ENCODE measurements at places on chromosomes 4 and X.
A peak's percentile ranks its signal among the peaks of the same experiment; 100 is the strongest.

- no peak for DNase-seq
Measured at GRCh38 chr4:81714291-81714690, 242.6 kb upstream of the RASGEF1B start.

DNA sequence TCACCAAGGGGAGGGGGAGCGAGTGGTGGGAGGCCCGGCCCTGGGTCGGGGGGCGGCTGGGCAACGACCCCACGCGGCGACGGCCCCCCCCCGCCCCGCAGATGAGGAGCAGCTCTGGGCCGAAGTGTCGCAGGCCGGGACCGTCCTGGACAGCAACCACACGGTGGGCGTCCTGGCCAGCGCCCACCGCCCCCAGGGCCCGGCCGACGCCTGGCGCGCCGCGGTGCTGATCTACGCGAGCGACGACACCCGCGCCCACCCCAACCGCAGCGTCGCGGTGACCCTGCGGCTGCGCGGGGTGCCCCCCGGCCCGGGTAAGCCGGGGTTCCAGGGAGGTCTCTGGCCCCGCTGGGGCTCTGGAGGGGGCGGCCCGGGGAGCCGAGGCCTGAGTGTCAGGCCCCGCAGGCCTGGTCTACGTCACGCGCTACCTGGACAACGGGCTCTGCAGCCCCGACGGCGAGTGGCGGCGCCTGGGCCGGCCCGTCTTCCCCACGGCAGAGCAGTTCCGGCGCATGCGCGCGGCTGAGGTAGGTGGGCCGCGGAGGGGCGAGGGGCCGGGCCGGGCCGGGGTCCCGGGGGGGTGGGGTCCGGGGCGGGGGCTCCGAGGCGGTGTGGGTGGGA, 8.7 kb upstream of the FGFRL1 start:
- DNase-seq: no peak

DNA sequence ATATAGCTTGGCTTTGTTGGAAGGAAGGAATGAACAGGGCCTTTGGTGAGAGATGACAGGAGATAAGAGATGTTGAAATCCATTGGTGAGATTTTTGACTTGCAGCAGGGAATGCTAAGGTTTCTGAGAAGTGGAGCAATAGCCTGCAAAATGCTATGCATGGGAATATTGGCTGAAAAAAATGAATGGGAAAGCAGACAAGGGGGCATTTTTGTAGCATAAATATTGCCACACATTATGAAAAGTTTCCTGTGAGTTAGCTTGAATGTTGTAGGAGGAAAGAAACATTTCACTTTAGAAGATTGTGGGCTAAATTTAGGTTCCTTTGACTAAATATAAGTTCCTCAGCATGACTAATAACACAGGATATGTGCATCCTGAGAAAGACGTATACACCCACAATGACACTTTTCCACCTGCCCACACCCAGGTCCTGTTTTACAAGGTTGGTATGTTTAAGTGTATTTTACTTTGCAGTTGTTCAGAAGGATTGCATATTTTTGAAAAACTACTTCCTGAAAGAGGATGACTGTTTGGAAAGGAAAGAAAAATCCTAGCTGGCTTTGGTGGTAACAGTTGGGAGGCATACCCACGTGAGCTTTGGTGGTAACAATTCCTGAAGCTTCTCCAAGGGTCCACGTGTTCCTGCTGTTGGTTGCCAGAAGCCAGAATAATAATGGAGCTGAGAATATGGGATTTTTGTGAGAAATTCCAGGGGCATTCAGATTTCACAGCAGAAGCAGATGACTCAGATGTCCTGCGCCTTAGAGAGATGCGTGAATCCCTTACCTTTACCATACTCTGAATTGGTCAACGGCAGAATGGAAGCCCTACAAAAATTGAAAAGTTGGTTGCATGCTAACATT, 28.5 kb downstream of the PHEX start:
- DNase-seq: no peak

- no peak for DNase-seq
Measured at GRCh38 chr4:108649863-108650211, 562 bp upstream of the OSTC start.

- DNase-seq: no peak
Measured at GRCh38 chrX:96112689-96113088, 572.0 kb upstream of the DIAPH2 start.

GRCh38 chr4:155891058-155891457, 12.4 kb upstream of the TDO2 start:
- DNase-seq: peak; percentile 44

DNA sequence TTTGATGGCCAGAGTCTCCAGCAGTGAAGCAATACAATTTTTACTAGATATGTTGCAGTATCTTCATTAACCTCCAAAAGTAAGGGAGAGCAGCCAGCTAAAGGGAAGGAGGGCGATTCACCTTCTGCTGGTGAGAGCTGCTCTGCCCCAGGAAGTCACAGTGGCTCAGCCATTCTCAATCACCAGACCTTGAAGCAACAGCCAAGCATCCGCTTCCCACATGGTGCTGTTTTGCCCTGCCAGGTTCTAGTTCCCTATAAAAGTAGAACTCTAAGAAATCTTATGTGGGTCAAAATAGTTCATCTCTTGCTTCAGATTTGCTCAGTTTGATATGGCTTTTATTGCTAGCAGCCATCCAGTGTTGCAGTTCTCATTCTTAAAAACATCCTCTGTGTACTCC, 166.8 kb downstream of the STIM2 start:
- DNase-seq: no peak

- DNase-seq: no peak
Measured at GRCh38 chrX:133380711-133381619, 34.3 kb downstream of the GPC4 start.

- DNase-seq: no peak
Measured at GRCh38 chr4:176850436-176850835, 57.7 kb upstream of the VEGFC start.

GRCh38 chr4:103289186-103289585, 91.0 kb upstream of the CENPE start:
- DNase-seq: no peak

GRCh38 chr4:84821064-84821463, 145.4 kb downstream of the WDFY3 start:
- DNase-seq: no peak

GRCh38 chr4:105851196-105851595, 44.1 kb upstream of the NPNT start:
- no peak for DNase-seq

- DNase-seq: no peak
Measured at GRCh38 chrX:68365341-68365740, 68.0 kb downstream of the OPHN1 start.

Data from SK-N-MC (cell line).